Occipital lobe (tissue), 3 donors: ENCODE measurements at places on chromosomes 5 and 9.

DNA sequence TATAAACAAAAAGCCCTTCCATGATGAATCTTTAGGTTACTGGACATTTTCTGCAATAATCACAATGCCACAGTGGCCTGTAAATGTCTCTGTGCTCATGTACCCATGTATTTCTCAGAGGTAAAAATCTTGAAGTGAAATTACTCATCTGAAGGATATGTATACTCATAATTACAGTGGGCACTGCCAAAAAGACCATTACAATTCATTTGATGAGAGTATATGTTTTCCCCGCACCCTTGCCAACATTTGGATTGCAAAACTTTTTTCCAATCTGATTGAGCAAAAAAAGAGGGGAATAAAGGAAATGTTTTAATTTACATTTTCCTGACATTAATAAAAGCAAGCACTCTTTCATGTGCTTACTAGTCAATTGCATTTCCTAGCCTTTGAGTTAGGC is 110.5 kb downstream of the EPB41L4A start:
- DNase-seq, result no peak

DNA sequence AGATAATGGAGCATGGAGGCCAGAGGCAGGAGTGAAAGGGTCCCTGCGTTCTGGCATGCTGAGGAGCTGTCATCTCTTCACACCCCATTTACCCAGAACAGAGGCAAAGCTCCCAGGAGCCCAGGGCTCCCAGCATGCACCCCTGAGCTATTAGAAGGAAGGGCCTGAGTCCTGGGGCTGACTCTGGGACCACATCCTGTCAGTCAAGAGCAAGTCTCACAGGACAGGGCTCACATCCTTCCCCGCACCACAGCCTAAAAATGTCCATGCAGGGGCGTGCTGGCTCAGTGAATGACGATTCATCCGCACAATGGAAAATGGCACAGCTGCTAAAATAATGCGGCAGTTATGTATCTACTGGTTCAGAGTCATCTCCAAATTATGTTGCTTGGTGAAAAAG is 31.4 kb downstream of the CAMK2A start:
- DNase-seq, result no peak

DNA sequence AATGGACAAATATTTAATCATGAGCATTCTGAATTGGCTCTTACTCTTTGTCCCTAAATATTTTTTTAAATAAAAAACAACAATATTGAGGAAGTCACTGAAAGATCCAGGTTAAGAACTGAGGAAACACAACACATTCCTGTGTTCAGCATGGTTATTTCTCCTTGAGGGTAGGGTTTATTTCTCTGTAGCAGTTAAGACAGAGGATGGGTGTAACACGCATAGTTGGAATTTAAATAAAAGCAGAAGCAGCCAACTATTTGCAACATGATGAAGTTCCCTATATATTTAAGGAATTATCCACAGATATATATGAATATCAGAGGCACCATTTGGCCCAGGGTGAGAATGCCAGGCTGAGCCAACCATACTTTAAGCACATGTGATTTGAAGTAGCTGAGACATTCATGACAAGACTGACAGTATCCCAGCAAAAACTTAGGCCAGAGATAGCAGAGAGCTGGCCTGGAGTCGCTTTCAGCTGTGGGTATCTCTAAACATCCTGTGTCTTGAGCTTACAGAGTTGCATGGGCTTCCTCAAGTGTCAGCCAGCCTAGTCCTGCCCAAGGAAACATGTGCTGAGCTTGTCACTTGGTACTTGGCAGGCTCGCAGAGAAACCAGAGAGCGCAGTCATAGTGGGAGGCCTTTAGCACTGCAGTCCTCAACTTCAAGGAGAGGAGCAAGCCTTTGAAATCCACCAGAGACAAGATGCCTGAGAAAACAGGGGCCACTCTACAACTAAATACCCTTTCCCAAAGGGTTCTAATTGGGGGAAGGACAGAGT is 43.6 kb downstream of the SEMA5A start:
- no peak for DNase-seq

- DNase-seq, result no peak
Measured at GRCh38 chr9:93683331-93684134, 107.1 kb downstream of the PHF2 start.

DNA sequence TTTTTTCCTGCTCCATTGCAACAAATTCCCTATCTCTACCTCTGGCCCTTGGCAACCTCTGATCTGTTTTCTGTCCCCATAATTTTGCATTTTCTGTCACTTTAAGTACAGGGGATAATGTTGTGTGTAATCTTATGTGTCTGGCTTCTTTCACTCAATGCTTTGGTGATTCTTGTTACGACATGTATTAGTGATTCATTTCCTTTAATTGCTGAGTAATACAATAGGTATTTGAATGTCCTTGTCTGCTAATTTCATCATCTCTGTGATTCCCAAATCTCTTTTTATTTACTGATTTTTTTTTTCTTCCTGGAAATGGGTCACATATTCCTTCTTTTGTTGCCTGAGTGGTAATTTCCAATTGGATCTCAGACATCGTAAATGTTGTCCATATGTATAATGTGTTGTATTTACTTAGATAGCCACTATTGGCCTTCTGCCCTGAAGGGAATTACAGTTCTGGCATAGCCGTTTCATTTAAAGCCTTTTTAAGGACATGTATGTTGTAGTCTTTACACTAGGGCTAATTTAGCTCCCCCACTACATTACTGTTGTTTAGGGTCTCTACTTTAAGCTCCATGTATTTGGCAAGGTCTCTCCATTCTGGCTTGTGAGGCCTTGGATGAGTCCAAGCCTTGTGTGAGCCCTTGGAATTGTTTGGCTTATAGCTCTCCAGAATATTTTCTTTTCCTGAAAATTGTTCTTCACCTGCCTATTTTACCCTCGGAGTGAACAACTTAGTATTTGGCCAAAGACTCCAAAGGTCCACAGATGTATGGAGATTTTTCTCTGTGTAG is 683.8 kb downstream of the LRRC70 start:
- DNase-seq, result no peak

- no peak for DNase-seq
Measured at GRCh38 chr5:177256296-177256695, 47.2 kb downstream of the RAB24 start.

DNA sequence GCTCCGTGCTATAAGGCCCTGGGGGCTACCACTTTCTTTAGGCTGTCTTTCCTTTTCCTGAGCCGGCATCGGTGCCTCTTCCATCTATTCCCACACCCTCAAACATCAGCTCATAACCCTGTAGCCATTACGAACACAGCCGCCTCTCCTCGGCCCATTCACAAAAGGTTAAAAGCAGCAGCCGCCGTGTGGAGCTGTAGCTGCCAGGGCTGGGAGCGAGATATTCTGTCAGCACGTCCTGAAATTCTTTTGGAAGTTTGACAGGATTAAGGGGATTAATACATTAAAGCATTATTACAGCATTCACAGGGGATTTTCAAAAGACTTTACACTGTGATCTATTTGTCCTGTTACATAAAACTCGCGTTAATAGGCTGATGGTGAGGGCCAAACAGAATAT is 428.2 kb downstream of the CDK5RAP2 start:
- no peak for DNase-seq

DNA sequence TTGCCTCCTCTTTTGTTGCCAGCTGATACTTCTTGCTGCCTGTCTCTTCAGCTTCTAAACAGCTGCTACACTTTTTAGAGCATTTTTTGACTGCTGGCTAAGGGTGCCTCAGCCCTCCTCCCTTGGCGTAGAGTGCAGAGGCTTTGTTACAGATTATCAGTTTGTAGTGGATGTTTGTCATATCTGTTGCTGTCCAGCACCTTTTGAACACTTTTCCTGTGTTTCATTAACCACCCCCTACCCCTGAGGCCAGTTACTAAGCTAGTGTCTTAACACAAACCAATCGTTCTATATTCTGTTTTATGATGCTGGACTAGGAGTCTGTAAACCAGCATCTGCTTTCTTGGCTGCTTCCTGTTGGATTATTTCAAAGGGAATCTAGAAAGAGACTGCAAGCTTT is 441.5 kb downstream of the DNAH5 start:
- no peak for DNase-seq

DNA sequence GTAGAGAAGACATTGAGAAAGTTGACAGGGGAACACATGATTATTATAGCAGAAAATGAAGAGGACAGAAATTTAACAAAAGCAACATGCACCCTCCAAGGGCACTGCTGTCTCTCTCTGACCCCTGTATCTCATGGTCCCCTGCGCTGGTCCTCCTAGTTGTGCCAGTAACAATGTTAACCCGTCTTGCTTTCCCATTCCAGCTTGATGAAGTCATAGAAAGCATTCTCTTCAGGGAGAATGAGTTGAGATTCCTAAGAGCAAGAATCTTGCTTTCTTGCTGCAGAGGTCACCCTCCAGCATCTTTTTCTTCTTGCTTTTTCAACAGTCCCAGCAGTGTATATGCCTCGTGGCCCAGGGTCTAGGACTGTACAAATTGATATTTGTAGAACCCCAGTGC is 279.6 kb upstream of the ADAMTSL1 start:
- no peak for DNase-seq

DNA sequence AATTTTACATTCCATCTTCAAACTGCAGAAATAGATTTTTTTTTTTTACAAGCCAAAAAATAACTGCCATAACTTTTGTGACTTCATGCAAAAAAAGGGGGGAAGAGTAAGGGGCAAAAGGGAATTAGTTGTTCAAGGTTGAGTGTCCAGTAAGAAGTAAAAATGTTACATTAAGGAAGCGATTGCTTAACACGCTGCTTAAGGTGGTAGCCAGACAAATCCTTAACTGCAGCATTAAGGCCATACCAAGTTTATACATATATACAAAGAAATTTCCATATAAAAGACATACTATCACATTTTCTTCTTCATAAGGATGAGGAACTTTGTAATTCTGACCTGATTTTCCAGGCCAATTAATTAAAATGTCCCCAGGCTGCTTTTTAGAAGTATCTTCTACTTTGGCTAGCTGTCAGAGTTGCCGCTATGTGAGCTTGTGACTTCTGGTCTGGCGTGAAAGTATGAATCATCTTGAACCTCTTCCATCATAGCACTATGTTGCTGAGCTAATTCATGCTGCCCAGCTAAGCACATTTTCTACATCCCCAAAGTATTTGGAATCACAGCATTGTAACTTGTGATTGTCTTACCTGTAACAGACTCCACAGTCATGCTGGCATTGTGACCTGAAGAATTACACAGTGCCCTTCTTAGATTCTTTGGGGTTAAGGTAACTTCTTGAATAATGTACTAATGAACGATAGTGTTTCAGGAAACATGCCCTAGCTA is 40.0 kb downstream of the G3BP1 start:
- no peak for DNase-seq
